ENCODE measurements at places on chromosomes 6 and 20.
A peak's percentile ranks its signal among the peaks of the same experiment; 100 is the strongest.

DNA sequence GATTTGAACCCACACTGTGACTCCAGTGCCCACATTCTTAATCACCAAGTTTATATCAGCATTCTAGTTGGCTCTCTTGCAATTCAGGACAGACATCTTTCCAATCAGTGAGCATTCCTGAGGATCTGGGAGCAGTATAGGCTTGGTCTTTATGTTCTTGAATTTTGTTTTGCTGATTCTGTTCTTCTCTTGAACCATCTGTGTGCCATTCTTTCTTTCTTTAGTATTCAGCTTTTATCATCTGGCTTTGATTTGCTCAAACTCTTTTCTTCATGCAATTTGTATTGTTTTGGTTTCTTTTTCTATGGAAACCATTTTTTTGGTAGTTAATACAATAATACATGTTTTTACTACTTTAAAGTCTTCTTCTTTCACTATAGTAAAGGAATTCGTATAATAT lies 162.4 kb downstream of the CD109 start:
- DNase-seq = no peak

DNA sequence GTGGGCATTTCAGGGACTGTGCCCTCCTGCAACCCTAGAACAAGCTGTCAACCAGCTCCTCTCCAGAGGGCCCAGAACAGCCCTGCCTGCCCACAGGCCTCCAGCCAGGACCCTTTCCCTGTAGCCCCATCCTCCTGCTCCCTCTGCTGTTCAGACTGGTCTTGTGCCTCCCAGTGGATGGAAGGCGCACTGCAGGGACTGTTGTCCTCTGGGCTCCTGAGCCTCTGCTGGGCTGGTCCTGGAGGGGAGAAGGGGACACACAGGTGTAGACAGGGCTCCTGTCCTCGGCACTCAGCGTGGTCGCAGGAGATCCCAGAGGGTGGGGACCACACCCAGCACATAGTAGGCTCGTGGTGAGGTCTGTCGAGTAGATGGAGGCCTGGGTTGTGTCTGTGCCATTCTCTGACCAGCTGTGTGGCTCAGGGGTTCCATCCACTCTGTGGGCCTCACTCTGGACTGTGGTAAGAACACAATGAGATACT lies 11.5 kb downstream of the ITPR3 start:
- peak; percentile 59 for DNase-seq

- DNase-seq = no peak
These were observed 129.3 kb upstream of the KCNK16 start for GRCh38 chr6:39451831-39452230.

DNA sequence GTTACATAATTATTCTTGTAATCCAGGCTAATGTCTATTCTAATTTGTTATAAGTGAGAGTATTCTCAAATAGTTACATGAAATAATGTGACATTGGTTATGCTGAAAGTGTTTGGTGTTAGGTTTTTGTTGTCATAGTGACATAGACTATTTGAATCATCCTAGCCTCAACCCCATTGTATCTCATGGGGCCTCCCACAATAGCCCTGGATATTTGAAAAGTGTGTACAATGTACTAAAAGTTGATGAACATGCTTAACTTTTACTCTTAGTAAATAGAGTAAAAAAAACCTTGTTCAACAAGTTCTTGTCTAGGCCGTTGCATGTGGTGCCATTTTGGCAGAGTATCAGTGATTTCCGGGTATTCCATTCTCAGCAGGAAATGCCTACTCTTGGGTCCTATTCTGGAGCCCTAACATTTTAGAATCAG lies 83.0 kb downstream of the RTN4IP1 start:
- no peak for DNase-seq

- DNase-seq = peak; percentile 45
These were observed 42.6 kb upstream of the SUPT3H start for GRCh38 chr6:45420083-45420908.

- peak; percentile 34 for DNase-seq
These were observed 780 bp downstream of the TFAP2A start for GRCh38 chr6:10413850-10414738.

DNA sequence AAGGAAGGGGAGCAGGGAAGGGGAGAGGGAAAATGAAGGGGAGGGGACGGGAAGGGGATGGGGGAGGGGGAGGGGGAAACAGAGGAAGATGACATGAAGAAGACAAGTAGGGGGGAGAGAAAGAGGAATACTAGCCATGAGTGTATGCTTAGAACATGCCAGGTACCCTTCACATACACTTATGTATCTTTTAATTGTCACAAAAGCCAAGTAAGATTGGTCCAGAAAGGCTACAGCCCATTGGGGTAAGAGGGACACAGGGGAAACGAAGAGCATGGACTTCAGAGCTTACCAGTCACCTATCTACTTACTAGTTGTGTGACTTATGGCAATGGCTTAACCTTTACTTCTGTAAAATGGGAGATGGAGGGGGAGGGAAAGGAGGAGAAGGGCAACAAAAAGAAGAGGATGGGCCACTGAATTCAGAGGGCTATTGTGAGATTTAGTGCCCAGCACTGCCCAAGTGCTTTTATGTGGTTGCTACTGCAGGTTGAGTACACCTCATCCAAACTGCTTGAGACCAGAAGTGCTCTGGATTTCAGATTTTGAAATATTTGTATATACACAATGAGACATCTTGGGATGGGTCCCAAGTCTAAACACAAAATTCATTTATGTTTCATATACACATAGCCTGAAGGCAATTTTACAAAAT lies 90.3 kb downstream of the ARHGAP18 start:
- no peak for DNase-seq

DNA sequence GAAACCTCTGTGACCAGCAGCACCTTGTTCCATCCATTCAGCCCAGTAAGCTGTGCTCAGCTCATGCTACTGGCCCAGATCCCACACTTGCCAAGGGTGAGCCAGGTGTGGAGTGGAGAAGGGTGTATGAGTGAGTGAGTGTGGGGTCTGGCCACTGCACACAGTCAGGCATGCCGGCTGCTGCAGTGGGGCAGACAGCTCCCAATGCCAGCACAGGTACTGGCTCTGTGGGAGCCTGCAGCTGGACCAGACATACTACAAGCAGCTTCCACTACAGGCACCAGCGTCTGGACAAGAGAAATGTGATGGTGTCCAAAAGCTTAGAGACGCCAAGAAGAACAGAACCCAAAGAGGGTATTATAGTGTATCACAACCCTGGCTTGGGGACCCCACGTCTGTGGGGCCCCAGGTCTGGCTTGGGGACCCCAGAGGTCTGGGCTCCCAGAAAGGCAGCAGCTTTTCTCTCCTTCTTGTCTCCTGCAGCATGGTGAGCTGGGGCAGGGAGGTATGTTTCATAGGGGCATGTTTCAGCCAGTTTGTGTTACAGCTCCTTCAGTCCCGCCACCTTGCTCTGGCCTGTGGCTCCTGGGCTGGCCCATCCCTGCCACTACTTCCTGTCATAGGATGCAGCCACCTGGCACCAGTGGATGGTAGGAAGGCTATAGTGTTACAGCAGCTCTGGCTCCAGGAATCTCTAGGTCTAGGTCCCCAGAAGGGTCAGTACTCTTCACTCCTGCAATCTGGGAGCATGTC lies 152.4 kb upstream of the HSF2 start:
- DNase-seq = no peak

- no peak for DNase-seq
These were observed 22.4 kb downstream of the TMC2 start for GRCh38 chr20:2558581-2559278.

DNA sequence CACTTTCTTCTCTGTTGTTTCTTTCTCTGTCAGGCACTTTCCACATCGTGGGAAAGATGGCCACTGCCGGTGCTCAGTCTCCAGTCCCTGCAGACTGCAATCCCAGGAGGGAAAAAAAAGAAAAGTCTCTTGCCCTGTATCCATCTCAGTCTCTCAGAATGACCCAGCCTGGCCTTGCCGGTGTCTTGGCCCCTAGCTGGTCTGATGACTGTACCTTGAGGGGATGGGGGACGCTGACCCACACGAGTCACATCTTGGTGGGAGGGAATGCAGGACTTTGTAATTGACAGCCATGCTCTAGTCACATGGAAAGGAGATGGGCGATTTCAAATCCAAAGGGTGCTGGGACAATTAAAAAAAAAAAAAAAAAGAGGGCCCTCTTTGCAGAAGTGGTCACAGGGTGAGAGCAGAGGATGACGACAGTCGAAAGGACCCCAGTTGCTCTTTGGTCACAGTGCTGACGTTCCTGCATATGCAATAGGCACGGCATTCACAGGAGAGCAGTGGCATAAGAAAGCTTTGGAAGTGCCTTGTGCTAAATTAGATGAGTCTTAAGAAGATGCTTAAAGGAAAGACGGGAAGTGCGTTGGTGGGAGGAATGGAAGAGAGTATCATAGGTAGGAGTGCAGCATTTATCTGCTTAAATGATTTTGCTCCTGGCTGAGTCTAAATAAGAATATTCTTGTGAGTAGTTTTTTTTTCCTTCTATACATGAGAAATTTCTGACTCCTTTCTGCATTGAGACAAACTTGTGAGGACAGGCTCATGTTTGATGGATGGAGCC lies 63.9 kb upstream of the AKAP12 start:
- no peak for DNase-seq

GRCh38 chr6:166624275-166624674 lies 2.8 kb downstream of the RPS6KA2 start:
- no peak for DNase-seq

DNA sequence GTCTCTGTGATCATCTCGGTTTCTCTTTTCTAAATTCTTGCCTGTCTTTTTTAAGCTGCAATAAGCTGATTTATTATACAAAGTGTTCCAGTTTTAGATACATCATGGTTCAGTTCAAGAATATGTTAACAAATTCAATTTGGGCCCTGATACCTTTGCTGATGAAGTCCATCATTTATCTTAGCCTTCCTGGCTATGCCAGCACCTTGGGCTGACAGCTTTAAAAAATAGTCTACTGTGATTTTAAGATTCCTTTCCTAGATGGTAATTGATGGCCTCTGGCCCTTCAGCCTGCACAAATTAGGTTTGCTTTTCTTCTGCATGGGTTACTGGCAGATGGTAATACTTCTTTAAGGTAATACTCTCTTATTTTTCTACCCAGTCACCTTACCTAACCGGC lies 7.1 kb upstream of the TMEM217 start:
- no peak for DNase-seq

DNA sequence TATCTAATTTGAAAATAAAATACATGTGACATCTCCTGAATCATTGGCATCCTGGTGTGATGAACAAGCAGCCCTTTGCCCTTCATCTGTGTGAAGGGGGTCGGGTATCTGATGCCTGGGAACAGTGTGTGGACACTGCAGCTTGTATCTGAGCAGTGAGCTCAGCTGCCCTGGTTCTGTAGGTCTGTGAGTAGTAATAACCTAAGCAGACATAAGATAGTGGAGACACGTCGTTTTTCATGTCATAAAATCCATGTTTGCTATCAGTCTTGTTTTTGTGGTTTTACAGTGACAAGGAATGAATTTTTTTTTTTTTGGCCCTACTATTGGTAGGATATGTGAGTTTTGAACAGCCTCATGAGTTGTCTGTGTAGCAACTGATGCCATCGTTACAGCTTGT lies 133.0 kb downstream of the JARID2 start:
- DNase-seq = no peak

DNA sequence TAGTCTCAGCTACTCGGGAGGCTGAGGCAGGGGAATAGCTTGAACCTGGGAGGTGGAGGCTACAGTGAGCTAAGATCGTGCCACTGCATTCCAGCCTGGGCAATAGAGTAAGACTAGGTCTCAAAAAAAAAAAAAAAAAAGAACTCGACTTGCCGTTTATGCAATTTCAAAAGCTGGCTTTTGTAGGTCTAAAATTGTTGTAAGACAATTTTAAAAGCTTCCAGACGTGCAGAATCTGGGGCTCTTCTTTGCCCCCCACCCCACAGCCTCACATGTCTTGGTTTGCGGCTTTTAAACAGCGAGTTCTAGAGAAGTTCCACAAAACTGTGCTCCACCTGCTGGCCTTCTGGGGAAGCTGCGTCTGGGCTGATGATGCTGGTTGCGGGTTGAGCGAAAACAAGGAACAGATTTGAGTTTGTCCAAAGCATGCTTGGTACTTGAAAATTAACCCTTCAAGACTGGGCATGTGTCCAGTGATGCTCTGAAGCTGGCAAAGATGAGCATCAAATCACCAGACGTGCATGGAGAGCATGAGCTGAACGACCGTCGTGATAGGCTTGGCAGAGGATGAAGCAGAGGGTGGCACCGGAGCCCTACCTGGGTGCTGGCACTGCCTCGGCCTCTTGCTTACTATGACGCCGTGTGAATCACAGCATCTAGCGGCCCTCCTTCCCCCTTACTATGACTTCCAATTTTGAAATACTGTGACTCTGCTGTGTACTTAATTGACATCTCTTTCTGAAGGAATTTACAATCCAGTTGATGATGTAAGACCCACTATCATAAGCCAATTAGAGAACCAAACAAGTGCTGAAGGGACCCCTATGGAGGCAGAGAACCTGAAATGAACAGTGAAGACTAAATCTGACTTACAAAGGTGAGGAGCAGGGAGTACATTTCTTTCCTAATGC lies 171.4 kb downstream of the GMPR start:
- peak; percentile 71 for DNase-seq

DNA sequence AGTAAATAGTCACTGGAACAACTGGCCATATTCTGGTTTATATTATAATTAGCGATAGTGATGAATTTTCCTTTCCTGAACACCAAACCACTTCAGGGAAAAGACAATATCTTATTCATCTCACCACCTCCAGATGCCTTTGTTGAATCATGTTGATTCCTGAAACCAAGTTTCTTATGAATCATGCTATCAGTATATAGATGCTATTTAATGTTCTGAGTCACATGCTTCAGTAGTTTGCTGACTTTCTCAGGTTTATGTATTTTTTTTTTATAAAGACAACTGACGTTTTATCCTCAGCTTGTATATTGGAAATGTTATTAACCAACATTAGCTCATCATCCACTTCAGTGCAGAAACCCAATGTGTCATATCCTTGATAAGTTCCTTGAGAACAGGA lies 710.2 kb upstream of the POU3F2 start:
- no peak for DNase-seq

DNA sequence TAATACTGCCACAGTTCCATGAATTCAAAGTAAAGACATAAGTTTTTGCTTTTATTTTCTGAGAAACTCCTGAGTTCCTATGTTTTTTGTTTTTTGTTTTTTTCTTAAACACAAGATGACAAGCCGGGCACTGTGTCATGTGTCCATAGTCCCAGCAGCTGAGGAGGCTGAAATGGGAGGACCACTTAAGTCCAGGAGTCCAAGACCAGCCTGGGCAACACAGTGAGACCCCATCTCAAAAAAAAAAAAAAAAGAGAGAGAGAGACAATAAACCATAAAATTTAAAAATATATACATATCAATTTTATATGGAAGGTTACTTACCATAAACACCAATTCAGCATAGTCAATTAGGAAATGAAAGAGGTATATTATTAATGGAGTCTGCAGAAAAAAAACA lies 31.9 kb downstream of the PIGU start:
- DNase-seq = no peak

- no peak for DNase-seq
These were observed 28.7 kb downstream of the CFAP206 start for GRCh38 chr6:87436435-87436834.

- no peak for DNase-seq
These were observed 505 bp downstream of the SNAI1 start for GRCh38 chr20:49983123-49983847.

All from Right ventricle myocardium superior (tissue), 1 donor.